ENCODE measurements at places on chromosomes 2 and 18.

- no peak for DNase-seq
These were observed 32.0 kb upstream of the ACYP2 start for GRCh38 chr2:54083445-54083844.

DNA sequence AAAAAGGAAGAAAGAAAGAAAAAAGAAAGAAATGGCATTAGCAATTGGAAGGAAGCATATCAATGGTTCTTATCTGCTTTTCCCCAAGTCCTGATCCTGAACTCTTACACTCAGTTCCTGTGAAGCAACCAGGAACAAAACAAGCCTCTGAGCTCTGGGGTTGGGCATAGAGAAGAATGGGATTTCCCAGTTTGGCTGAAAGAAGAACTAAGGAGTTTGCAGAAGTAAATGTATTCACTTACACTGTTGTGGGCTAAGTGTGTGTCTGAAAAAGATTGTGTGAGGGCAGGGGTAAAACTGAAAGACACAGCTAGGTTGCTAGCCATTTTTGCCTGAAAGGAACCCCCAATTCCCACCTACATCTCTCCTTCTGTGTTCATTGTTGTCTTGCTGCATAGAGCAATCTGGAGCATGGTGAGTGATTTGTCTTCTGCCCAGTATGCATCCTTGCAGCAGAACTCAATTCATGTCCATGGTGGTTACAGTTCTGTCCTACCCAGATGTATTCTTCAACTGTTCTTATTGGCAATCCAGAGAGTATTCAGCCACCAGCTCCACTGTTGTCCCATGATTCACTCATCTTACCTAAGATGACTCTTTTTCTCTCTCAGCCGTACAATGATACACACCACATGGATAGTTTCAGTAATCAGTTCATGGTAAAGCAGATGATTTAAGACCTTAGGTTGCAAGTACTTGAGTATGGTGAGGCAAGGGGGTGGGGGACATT, 348.7 kb downstream of the ARHGAP15 start:
- DNase-seq = no peak

- DNase-seq = no peak
These were observed 1530.7 kb downstream of the LRP1B start for GRCh38 chr2:140600116-140600515.

DNA sequence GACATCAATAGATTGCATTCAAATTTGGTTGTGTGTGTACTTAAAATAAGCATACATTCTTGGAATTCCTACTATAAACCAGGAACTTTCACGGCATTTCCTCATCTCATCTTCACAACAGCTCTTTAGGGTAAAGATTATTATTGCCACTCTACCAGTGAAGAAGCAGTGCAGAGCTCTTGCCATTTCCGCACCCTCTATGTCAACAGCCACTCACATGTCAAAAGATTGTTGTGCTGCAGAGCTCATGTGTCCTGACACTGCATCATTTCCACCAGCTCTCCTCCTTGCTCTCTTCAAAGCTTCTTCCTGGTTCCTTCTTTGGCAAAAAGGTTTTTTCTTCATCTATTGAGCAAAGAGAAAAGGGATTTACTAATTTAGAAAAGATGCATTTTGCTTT, 26.5 kb upstream of the L3MBTL4 start:
- no peak for DNase-seq

DNA sequence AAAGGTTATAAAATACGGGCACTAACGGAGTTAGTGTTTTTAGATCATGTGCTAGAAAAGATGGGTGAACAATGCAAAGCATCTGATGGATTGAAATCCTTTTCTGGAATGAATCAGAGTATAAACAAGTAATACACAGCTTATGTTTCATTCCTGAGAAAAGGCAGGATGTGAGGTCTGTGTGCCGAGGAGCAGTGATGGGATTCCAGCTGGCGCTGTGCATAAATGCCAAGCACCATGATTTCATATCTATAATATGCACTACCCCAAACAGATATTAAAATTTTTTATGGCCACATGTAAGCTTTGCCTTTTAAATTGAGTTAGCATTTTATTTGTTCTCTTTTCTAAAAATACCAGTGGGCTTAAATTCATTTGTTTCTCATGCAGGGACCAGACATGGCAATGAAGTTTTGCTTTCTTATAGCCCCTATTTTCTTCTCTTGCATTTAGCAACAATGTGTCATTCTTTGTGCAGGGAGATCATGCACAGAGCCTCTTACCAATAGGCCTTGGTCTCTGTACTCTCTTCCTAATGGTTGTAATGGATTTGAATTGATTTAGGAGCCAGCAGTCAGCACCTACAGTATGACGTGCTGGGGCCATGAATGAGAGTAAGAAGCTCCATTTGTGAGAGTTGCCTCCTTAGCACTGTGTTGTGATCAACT, 323.9 kb downstream of the SLC8A1 start:
- DNase-seq = no peak

DNA sequence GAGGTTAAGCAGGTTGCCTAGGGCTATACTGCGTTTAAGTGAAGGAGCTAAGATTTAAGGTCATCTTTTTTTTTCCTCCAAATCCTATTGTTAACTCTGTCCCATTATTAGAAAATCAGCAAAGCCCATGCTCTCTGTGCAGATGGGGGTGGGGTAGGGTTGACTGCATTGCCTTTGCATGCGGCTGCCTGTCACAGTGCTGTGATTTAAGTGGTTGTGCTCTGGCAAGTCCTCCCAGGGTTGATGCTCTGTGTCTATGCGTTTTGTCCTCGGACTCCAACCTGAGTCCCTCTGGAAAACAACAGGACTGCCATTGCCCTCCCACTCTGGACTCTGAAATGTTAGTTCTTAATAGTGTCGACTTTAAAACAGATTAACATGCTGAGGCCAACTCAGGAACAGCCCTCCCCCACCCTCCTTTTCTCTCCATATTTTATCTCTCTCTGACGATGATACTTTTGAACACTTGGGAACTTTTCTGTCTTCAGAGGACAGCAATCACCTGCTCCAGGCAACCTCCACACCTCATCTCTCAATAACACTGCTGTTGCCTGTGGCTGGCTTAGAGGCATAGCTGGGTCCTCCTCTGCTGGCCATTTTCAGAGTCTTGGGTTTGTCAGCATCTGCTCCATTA, 5.8 kb downstream of the FHOD3 start:
- DNase-seq = no peak

Measured in HT-29 (cell line).